Choroid plexus epithelial cell (primary cell): ENCODE measurements at places on chromosomes 4 and X.

- peak; percentile 93 for DNase-seq
Measured at GRCh38 chr4:109548655-109549054, 11.4 kb upstream of the MCUB start.

- DNase-seq, result peak; percentile 43
Measured at GRCh38 chr4:176499518-176499917, 179.8 kb downstream of the SPCS3 start.

DNA sequence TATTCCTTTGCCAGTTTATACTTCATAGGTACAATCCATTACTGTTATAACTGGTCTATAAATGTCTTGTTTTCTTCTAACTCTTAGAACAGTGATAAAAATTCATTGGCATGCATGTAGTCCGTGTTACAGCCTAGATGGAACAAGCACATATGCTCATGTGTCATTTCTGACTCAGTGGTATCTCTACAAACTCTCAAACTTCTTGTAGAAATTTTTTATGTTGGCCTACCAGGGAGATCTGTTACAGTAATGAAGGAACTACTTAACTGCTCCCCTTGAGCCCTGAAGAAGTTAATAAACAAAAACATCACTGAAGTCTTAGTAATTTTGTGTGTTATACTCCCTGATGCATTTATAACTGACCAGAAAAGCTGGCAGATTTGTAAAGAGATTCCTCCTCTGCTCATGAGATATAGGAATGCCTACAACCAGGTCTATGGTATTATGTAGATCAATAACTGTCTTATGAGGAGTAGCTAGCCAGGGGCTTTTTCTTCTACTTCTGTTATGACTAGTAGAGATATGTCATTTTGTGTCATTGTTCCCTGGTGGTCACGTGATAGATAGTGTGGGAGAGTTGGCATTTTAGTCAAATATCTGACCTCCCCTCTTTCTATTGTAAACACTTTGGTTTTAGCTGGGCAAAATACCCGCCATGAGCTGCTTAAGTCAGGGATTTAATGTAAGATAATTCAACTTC is 53.7 kb upstream of the FAAH2 start:
- no peak for DNase-seq

DNA sequence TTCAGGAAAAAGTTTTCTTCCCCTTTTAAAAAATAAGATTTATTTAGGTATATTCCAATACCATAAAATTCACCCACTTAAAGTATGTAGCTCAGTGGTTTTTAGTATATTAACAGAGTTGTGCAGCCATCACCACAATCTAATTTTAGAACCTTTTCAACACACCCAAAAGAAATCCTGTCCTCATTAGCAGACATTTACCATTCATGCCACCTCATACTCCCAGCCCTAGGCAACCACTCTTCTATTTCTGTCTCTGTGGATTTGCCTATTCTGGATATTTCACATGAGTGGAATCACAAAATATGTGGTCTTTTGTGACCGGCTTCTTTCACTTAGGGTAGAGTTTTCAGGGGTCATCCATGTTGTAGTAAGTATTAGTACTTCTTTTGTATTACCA is 7.4 kb downstream of the ZNF81 start:
- DNase-seq, result no peak

DNA sequence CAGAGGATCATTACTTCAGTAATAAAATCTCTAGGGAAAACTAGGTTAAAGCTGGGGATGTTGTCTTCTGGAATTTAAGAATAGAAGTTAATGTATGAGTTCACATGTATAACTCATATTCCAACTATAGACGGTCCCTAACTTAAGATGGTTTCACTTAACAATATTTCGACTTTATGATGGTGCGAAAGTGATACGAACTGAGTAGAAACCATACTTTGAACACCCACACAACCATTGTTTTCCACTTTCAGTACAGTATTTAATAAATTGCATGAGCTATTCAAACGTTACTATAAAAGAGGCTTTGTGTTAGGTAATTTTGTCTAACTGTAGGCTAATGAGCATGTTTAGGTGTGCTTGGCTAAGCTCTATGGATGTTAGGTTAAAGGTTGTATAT is 38.7 kb downstream of the CCSER1 start:
- no peak for DNase-seq

- DNase-seq, result no peak
Measured at GRCh38 chr4:89306486-89307177, 968 bp downstream of the GPRIN3 start.

GRCh38 chr4:158652920-158653319 is 18.8 kb downstream of the C4orf46 start:
- DNase-seq, result peak; percentile 8

DNA sequence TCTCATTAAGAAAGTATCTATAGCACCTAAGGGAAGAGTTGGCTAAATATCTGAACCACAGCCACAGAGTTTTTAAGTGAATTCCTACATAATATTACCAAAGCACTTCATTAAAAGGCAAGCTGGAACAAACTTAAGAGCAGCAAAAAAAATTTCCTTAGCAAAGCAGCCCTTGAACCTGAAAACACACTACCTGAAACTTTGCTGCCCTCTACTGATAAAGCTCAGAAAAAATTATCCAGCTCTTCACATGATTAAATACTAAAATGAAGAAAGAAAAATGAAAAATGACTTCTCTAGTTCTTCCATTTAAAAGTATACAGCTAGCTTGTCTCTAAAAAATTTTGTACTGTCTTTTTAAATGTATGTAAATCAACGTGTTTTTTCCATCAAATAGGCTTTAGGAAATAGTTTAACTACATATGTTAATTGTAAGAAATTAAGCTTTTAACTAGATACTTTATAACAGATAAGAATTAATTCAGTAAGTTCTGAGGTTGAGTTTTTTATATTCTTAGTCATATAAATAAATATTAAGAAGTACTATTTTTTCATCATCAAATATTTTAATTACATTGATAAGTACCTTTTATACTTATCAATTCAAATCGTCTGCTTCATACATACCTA is 156.1 kb downstream of the STPG2 start:
- peak; percentile 64 for DNase-seq

DNA sequence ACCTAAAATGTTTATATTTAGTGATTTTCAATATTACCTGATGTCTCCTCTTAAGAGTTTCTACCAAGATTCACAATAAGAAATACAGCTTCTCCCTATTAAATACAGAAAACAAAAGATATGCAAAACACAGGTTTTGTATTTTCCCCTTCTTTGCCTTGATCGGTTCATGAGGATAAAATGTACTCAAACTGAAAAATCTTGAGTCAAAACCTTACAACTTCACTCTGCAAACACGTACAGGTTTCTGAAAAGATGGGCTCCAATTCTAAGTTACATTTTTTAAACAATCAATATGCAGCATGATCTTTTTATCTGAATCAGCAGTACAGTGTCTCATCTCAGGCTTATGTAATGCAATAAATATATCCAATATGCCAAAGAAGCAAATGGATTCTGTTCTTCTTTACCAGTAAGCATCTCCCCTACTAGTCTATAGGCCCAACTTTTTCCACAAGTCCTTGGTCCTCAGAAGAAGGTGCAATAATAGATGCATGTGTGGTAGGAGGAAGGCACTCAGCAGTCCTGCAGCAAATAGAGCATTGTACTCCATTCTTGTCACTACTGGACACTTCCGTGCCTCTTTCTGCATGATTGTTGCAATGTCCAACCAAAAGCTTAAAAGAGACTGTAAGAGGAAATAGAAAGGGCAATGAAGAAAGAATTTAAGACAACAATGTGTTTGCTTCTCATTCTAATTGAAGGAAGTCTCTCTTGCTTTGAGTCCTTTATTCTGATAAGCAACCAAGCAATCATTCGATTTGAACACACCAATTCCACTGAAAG is 3.2 kb downstream of the MAPK10 start:
- DNase-seq, result no peak

GRCh38 chr4:125346616-125347015 is 31.9 kb downstream of the FAT4 start:
- no peak for DNase-seq

DNA sequence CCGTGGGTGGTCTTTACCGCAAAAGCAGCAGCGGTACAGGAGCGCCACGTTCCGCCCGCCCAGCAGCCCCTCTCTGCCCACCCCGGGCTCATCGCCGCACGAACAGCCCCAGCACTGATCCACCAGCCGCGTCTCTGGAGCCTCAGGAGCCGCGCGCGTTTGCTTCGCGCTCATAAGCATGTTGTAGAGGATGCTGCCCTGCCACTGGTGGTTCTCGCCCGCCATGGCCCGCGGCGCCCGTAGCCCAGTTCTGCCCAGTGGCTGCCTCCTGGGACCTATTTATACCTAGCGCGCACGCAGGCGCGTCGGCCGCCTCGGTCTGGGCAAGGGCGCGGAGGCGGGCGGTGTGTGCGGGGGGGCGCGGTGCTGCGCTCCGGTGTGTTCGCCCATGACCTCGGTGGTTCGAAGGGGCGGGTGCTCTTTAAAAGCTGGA is at the start of gene NR0B1:
Gene NR0B1 (minus strand): TSS at position 252 of the 433 bp plus-strand sequence. CDS start 27 bp downstream, at position 225.
- no peak for DNase-seq

DNA sequence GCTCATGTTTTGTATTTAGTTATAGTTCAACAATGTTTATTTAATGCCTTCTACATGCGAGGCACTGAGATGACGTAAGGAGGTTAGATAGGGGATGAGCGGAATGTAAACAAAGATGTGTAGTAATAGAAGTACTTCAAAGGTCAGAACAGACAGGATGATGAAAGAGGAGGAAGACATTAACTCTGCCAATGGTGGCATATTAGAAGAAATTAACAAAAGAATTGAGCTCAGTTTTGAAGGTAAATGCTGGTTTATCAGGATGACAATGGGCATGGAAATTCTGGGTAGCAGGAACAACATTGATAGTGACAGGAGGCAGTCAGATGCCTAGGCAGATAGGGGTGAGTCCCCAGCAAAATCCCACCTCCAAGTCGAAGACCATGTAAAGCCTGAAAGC is 62.3 kb upstream of the PGRMC2 start:
- DNase-seq, result peak; percentile 98

- DNase-seq, result peak; percentile 33
Measured at GRCh38 chr4:153014460-153014859, 78.3 kb downstream of the FHDC1 start.

DNA sequence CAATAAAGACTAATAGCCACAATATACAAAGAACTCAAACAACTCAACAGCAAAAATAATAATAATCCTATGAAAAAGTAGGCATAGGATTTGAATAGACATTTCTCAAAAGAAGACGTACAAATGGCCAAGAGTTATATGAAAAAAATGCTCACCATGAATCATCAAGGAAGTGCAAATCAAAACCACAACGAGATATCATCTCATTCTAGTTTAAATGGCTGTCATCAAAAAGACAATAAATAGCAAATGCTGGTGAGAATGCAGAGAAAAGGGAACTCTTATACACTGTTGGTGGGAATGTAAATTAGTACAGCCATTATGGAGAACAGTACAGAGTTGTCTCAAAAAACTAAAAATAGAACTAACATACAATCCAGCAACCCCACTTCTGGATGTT is 18.8 kb downstream of the TLR6 start:
- DNase-seq, result peak; percentile 56

DNA sequence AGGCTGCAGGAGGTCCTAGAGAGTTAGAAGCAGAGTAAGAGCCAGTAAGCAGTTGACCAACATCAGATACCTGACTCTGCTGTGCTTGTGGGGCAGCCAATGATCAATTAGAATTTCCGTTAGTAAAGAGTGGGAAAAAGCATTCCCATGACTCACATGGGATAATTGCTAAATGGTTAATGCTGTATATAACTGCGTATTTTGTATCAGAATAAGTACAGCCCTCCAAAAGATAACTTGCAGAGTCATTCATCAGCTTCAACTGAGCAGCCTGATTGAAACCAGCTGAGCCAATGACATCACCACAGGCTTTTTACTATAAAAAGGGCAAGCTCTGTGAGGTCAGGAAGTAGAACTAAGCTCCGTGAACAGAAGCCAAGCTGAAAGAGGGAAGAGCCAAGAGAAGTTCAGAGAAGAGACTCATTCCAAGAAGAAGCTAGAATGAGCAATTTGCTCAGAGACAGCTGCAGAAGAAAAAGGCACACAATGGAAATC is 67.9 kb downstream of the PPP3CA start:
- DNase-seq, result peak; percentile 95

DNA sequence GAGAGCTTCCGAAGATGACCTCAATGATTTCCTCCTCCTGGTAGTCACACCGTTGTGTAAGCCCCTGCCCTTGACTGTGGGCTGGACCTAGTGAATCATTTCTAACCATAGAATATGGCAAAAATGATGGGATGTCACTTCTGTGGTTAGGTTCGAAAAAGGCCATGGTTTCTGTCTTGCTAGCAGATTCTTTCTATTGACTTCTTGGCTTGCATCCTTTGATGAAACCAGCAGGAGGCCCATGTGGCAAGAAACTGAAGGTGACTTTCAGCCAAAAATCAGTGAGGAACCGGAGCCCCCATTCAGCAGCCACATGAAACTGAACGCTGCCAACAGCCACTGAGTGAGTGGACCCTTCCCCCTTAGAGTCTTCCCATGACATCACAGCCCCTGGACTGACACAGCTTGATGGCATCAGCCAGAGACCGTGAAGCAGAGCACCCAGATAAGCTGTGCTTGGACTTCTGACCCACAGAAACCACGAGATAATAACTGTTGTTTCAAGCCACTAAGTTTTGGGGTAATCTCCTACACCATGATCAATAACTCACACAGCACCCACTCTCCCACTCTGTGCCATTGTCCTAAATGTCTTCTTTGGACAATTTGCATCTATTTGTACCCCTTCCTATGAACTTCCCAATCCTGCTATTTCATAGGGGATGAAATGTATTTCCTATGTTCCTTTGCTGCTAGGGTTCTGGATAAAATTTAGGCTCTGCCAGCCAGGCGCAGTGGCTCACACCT is 148.0 kb upstream of the STX18 start:
- peak; percentile 80 for DNase-seq

GRCh38 chrX:8204943-8205342 is 33.9 kb upstream of the VCX2 start:
- DNase-seq, result no peak

- no peak for DNase-seq
Measured at GRCh38 chr4:139834981-139835391, 169.4 kb downstream of the MGST2 start.

DNA sequence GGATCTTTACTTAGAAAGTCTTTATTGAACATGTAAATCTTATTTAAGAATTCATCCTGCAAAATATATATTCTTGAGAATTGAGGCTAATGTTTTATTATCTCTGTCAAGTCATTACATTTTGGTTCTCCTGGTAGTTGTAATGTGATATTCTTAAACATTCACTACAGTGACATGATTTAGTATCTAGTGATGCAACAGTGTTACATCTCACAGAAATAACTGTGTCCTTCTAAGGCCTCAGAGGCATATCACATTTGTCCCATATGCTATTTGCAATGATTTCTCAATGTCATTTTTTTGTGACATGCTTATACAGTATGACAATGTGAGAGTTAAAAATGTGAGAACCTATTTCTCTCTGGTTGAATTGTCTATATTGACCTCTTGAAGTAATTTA is 34.1 kb downstream of the PRRG1 start:
- DNase-seq, result no peak
